ENCODE measurements at places on chromosomes 7 and 10.
A peak's percentile ranks its signal among the peaks of the same experiment; 100 is the strongest.

- peak; percentile 32 for DNase-seq
These were observed 8.3 kb downstream of the IQCE start for GRCh38 chr7:2566890-2567678.

DNA sequence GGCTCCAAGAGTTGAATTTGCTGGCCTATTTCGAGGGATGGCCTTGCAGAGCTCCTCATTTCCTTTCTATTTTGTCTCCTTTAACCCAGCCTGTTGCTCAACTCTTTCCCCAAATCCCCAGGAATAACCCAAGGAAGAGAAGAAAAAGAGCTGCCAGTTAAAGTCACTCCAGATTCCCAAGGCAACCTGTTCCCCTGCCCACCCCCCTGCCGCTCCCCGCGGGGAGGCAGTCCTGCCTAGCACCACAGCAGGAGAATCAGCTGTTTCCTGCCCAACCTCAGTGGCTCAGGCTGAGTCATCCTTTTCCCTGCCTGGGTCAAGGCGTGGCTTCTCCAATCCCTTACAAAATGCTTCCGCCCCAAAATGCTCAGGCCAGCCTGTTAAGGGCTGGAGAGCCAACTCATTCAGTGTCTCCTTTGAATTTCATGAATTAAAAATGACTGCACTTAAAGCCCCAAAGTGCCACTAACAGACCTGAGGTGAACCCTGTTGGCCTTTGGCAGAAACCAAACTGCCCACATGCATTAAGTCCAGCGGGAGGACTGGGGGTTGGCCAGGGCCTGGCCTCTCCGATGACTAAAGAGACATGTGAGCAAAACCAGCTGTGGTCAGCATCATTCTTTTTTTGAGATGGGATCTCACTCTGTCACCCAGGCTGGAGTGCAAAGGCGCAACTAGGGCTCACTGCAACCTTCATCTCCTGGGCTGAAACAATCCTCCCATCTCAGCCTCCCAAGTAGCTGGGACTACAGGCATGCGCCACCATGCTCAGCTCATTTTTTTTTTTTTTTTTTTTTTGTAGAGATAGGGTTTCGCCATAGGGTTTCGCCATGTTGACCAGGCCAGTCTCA lies 83.2 kb upstream of the KIF5B start:
- no peak for DNase-seq

DNA sequence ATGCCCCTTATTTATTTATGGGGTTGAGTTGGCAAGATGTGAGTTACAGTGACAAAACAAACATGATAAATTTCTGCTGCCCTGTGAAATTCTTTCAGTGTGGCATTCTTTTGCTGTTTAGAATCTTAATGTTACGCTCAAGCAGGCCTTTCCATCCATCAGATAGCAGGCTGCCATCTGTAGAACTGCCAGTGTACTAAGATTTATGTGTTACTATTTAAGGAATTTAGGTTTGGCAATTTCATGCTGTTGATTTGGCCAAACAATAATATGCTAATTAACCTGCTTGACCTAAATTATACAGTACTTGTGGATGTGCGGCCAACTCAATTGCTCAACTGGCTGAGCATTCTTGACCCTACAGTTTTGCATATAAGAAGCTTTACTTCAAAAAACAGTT lies 477.7 kb upstream of the TPK1 start:
- no peak for DNase-seq

GRCh38 chr7:67306331-67306730 lies 309.7 kb downstream of the TYW1 start:
- DNase-seq = no peak

- DNase-seq = no peak
These were observed 19.3 kb downstream of the IQCE start for GRCh38 chr7:2577914-2578680.

- DNase-seq = no peak
These were observed 6.7 kb upstream of the MAFK start for GRCh38 chr7:1523844-1524243.

DNA sequence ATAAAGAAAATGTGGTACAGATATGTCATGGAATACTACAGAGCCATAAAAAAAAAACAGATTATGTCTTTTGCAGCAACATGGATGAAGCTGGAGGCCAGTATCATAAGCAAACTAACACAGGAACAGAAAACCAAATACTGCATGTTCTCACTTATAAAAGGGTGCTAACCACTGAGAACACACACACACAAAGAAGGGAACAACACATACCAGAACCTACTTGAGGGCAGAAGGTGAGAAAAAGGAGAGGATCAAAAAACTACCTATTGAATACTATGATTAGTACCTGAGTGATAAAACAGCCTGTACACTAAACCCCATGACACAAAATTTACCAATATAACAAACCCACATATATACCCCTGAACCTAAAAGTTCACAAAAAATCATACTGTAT lies 144.6 kb downstream of the TPK1 start:
- no peak for DNase-seq

DNA sequence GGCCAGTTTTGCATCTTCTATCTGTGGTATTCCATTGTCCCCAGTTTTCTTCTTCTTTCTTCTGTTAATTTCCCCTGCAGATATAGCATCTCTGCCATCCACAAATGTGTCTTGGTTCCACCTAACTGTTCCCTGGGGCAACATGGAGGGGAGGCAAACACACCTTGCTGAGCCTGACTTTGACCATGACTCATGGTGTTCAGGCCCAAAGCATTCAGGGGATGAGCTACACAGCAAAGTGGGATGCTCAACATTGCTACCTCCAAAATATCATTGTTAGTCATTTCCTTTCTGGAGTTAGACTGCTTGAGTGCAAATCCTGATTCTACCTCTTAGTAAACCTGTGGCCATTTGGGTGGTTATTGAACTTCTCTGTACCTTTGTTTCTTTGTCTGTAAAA lies 542.7 kb downstream of the LRMDA start:
- no peak for DNase-seq

DNA sequence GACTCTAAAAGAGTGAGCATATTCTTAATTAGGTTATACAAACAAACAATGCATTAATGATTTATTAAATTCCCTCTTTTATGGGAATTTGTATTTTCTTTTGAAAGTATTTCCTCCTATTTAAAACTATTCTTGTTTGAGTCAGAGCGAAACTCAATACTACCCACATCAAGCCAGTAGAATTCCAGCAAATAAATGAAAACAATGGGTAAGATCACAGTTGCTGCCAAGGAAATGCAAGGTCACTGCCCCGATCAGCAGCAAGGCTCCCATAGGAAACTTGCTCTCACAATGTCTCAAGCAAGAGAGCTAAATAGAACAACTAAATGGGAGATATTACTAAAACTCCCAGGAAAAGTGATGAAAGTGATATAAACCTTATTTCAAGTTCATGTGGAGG lies 206.3 kb downstream of the THSD7A start:
- DNase-seq = no peak

DNA sequence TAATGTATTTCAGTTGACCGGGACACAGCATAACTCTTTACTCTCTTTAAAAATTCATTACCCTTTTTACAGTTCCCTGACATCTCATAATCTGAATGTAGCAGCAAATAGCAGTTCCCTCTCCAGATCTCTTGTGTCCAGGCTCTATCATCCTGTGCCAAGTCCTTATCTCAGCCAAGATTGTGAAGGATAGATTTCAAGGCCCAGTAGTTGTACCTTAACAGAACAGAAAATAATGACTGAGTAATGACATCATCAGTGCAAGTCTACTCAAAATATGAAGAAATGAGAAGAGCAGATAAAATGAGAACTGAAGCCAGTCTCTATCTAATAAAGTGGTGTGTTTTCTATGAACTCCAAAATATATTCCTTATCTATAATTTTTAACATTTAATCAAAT lies 92.6 kb downstream of the TFEC start:
- no peak for DNase-seq

DNA sequence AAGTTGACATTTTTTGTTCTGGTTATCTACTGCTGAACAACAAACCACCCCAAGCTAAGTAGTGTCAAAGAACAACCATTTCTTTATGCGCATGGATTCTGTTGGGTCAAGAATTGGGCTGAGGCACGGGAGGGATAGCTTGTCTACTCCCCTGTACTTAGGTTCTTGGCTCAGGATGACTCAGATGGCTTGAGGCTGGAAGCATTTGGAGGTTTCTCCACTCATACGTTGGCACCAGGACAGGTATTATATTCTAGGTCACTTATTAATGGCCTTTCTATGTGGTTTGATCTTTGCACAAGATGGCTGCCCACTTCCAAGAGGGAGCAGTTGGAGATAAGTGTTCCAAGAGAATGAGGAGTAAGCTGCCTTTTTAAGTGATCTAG lies 11.8 kb upstream of the TFAM start:
- DNase-seq = no peak

DNA sequence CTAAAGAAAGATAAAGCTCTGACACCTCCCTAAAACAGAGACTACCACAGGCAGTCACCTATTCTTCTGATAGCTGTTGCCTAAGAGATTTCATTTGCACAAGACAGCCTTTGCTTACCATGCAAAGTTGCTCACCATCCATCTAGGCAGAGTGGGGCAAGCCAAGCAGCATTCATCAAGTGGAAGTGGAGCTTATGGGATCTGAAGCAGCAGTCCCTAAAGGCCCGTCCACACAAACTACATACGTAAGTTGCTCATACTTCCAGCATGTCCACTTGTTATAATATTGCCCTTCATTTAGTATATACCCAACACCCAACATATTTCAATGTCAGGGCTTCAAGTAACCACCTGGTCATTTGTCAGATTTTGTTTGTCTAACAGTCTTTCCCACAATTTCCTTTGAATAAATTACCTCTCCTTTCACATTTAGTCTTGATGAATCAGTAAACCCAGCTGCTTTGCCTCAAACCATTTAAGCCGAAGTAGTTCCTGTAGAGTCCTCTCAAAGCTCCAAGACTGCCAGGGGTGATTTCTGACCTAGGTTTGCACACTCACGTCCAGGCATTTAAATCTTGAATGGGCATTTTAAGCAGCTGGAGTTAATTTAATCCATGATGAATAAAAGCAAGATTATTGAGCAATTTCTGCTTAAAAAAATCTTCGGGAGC lies 67.9 kb downstream of the ATAD1 start:
- DNase-seq = no peak

DNA sequence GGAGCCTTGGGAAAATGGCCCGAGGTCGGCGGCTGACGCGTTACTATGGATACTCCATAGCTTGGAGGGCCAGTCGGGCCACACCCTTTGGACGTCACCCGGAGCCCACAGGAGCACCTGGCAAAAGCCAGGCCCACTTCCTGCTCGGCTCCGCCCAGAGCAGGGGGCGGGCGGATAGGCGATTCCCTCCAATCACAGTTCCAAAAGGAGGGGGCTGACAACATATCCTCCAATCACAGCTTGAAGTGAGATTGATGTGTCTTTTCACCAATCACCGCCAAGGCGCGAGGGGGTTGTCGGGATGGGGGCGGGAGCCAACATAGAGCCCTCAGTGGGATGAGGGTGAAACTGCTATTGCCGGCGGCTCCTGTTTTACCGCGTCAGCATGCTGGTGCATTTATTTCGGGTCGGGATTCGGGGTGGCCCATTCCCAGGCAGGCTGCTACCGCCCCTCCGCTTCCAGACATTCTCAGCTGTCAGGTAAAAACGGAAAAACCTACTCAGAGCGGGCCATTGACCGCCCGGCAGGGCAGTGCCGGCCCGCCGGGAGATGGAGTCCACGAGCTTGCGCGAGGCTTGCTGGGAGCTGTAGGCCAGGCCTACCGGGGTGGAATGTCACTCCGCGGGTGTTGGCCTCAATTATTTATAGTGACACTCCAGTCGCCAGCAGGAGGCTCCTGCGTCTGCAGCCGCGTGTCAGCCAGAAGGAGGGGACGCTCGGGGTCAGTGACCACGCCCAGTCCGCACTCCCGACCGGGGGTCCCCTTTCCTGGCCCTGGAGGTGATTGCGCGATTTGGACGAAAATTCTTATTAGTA lies at the start of gene ABCB8:
Gene ABCB8, plus strand, starts transcription at position 320 of the 817 bp plus-strand sequence. Its CDS starts 66 bp downstream, at position 386.
- DNase-seq = peak; percentile 94

GRCh38 chr7:132943645-132944044 lies 138.2 kb downstream of the CHCHD3 start:
- no peak for DNase-seq

DNA sequence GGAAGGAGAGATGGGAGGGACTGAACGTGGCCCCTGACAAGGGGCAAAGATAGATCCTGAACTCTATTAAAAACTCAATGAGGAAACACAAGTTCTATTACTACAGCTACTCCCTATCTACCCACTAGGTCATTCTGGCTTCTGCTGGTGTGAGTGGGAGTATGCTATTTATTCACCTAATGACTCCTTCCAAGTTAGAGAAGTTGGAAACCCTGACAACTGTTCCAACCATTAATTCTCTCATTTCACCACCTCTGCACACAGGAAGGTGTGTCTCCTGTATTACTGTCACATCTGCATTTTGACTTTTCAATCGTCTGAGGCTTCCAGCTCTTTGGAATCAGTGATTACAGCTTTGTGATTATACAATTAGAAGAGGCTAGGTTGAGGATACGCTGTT lies 169.4 kb upstream of the ADO start:
- no peak for DNase-seq

- DNase-seq = no peak
These were observed 31.9 kb downstream of the RBM17 start for GRCh38 chr10:6120691-6121090.

DNA sequence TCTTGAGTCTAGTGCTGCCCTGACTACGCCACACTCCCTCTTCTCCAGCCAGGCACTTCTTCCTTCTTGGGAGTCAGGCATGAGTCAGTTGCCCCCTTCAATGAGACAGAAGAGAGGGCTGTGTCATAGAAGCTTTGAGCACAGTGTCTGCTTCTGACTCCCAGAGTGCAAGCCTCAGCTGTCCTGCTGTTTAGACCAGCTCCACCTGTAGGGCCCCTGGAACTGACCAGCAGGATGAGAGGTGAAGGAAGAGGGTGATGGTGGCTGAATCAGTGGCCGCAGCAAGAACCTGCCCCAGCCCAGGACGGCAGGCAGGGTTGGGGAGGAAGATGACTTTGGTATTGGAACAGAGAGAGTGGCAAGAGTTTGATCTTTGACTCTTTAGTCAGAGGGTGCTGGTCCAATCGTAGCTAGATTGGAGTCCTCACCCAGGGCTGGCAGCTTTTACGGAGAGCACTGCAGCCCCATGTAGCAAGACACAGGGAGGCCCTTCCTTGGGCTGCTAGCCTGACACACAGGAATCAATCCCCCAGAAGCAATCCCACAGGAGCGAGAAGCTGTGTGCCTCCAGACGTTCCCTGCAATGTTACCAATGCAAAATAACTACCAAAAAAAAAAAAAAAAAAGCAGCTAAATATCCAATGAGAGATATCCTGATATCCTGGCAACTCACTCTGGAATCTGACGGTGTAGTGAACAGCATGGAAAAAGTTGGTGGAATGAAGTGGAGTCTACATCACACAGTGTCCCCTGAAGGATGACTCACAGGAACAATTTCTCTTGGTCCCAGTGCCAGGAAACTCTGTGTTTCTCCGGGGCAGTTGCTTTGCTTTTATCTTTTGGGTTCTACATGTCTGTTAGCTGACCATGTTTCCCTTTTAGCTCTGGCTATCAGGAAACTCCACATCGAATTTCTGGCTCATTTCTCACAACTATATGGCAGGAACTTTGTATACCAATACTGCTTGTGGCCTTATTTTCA lies 6.9 kb downstream of the C10orf62 start:
- no peak for DNase-seq

DNA sequence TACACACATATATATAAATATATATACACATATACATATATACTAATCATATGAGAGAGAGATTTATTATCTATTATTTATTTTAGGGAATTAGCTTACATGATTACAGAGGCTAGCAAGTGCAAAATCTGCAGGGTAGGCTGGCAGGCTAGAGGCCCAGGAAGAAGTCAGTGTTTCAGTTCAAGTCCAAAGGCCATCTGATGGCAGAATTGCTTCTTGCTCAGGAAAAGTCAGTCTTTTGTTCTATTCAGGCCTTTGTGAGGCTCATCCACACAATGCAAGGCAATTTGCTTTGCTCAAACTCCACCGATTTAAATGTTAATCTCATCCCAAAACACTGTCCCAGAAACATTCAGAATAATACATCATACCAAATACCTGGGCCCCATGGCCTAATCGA lies 2.6 kb upstream of the C10orf120 start:
- DNase-seq = no peak
